Central memory CD4-positive, alpha-beta T cell (primary cell): ENCODE measurements at places on chromosomes 11 and 22.
A peak's percentile ranks its signal among the peaks of the same experiment; 100 is the strongest.

GRCh38 chr11:2077061-2077802, 62.0 kb downstream of the IGF2 start:
- peak; percentile 20 for DNase-seq

GRCh38 chr11:69113646-69114340, 41.9 kb upstream of the SMIM38 start:
- DNase-seq: no peak

GRCh38 chr22:37267135-37267587, 15.1 kb upstream of the CYTH4 start:
- DNase-seq: peak; percentile 66

GRCh38 chr11:118448294-118448693, 12.0 kb downstream of the KMT2A start:
- DNase-seq: no peak

GRCh38 chr11:14882196-14882595, 9.8 kb downstream of the CYP2R1 start:
- DNase-seq: no peak

GRCh38 chr11:79371724-79372123, 69.1 kb downstream of the TENM4 start:
- no peak for DNase-seq

- DNase-seq: no peak
Measured at GRCh38 chr22:49426618-49427266, 400.9 kb downstream of the BRD1 start.

GRCh38 chr22:25060522-25061071, 108.1 kb downstream of the KIAA1671 start:
- peak; percentile 35 for DNase-seq

GRCh38 chr11:10541561-10541930, 559 bp upstream of the RNF141 start:
- DNase-seq: peak; percentile 1

GRCh38 chr11:122330279-122330965, 214.4 kb upstream of the BLID start:
- no peak for DNase-seq

DNA sequence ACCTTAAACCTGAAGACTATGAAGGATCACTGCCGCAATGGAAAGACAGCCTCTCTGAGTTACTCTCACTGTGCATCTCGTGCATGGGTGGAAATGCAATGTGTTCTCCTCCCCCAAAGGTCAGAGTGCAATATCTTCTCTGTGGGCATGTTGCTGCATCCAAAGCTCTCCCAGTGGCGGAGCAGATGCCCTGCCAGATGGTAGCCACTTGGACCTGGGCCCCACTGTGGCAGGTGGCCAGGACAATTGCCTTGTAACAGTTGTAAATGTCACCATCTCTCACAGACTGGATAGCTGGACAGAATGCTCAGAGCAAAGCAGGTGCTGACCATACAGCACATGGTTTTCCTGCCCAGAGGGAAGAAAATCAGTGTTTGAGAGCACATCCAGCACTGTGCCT, 542.0 kb downstream of the FAM181B start:
- no peak for DNase-seq

GRCh38 chr22:45945621-45946106, 31.3 kb downstream of the WNT7B start:
- DNase-seq: no peak

GRCh38 chr11:112961751-112962578, 745 bp downstream of the NCAM1 start:
- DNase-seq: no peak

GRCh38 chr11:3824714-3825472, 15.9 kb downstream of the RHOG start:
- DNase-seq: peak; percentile 71

GRCh38 chr11:26096451-26096850, 235.5 kb upstream of the ANO3 start:
- DNase-seq: no peak

GRCh38 chr11:27280140-27280539, 82.9 kb downstream of the CCDC34 start:
- no peak for DNase-seq

DNA sequence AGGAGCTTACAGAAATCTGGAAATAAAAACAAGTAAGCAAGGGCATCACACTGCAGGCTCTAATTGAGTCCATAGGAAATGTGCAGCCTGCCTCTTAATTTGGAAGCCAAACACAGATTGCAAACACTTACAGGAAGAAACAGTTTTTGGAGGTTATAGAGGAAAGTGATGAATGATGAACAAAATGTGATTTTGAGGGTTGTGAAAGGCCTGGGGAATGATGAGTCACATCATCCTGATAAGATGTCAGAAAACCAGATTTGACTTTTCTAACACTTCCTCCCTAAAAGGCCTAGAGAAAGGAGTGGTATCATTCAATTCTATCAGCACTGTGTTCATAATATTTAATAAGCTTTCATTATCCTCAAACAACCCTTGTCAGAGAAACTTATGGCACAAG, 96.6 kb upstream of the POU2AF2 start:
- DNase-seq: no peak
